WTC11 (cell line): ENCODE measurements at places on chromosomes 1 and 21. TPM values are rescaled to one million over a fixed set of nuclear protein-coding genes. Genes with fewer than 3 reads are reported as not detected.

GRCh38 chr1:204407295-204407971, 4.2 kb downstream of the PPP1R15B start:
- peak overlapping the region; percentile 100 for H3K4me3 ChIP-seq
- H3K27ac ChIP-seq, result no peak overlapping the region
- DNase-seq, result no peak
- H3K36me3 ChIP-seq, result peaks cover 54% of the 10 kb centered on the region
- no peaks in the 10 kb centered on the region for H3K27me3 ChIP-seq
- peaks cover 12% of the 10 kb centered on the region for H3K4me1 ChIP-seq

GRCh38 chr1:230101556-230101955, 34.5 kb downstream of the GALNT2 start:
- DNase-seq, result no peak
- no peaks in the 10 kb centered on the region for H3K27me3 ChIP-seq
- no peaks in the 10 kb centered on the region for H3K36me3 ChIP-seq
- peaks cover 58% of the 10 kb centered on the region for H3K4me1 ChIP-seq
- peak overlapping the region; percentile 65 for H3K27ac ChIP-seq

GRCh38 chr1:208154040-208154439, 90.1 kb downstream of the PLXNA2 start:
- no peak overlapping the region for H3K4me3 ChIP-seq
- no peak overlapping the region for H3K27ac ChIP-seq
- H3K36me3 ChIP-seq, result no peaks in the 10 kb centered on the region
- no peak for DNase-seq
- H3K27me3 ChIP-seq, result no peaks in the 10 kb centered on the region

DNA sequence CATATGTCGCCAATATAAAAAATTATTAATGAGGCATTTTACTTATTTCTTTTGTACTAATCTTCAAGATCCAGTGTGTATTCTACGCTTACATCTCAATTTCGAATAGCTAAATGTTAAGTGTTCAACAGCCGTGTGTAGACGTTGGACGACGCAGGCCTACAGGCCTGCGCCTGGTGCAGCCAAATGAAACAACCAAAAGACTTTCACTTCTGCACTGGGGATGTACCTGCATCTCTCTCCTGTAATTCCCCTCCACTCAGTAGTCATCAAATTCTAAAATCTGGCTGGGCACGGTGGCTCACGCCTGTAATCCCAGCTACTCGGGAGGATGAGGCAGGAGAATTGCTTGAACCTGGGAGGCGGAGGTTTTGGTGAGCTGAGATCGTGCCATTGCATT, 76.8 kb upstream of the HNRNPU start:
- no peak for DNase-seq
- H3K4me3 ChIP-seq, result no peak overlapping the region
- no peaks in the 10 kb centered on the region for H3K4me1 ChIP-seq
- H3K27ac ChIP-seq, result no peak overlapping the region
- H3K27me3 ChIP-seq, result no peaks in the 10 kb centered on the region
- H3K36me3 ChIP-seq, result no peaks in the 10 kb centered on the region

- no peak for DNase-seq
- H3K4me3 ChIP-seq, result no peak overlapping the region
- no peak overlapping the region; the same call in 1 of the 2 replicates for H3K27ac ChIP-seq
- peaks cover 6% of the 10 kb centered on the region; the same call in 1 of the 2 replicates for H3K36me3 ChIP-seq
- H3K4me1 ChIP-seq, result peaks cover 14% of the 10 kb centered on the region
- no peaks in the 10 kb centered on the region for H3K27me3 ChIP-seq
Observed at GRCh38 chr21:35273333-35273732, 224.2 kb upstream of the RUNX1 start.

DNA sequence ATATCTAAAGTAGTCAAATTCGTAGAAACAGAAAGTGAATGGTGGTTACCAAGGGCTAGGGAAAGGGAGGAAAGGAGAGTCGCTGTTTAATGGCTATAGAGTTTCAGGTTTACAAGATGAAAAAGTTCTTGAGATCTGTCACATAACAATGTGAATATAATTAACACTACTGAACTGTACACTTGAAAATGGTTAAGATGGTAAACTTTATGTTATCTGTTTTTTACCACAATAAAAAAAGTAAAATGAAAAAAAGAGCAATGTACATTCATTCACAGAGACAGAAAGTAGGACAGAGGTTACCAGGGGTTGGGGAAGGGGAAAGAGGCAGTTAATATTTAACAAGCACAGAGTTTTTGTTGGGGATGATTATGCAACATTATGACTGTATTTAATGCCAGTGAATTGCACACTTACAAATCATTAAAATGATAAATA, 53.3 kb upstream of the SEC16B start:
- H3K4me3 ChIP-seq, result no peak overlapping the region
- DNase-seq, result no peak
- no peaks in the 10 kb centered on the region for H3K27me3 ChIP-seq

DNA sequence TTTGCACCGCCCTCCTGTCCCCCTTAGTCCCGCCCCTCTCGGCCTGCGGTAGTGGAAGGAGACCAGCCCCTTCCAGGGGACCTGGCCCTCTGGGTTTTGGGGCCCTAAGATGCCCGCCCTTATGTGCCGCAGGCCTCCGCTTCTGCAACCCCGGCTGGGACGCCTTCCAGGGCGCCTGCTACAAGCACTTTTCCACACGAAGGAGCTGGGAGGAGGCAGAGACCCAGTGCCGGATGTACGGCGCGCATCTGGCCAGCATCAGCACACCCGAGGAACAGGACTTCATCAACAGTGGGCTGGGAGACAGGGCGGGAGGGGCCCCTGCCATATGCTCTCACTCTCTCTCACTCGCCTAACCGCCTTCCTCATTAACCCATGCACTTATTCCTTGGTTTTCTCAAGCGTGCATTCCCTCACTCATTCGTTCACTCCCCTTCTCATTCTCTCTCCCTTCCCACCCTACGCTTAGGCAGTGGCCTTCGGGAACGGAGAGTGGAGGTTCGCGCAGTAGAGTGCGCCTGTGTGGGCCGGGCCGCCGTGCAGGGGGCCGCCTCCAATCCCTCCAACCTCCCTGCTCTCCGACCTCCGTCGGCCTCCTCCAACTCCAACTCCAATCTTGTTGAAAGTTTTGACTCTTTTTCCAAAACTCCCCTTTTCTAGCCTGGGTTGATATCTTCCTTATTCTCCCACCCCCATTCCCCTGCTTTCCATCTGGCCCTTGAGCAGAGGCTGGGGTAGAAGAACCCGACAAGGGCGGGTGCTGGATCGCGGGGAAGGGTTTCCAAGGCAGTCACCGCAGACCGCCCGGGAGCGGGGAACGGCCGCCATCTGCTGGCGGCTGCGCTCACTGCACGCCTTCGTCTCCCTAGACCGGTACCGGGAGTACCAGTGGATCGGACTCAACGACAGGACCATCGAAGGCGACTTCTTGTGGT, 15.2 kb downstream of the BCAN start:
- no peaks in the 10 kb centered on the region for H3K36me3 ChIP-seq
- no peak overlapping the region for H3K27ac ChIP-seq
- peaks cover 61% of the 10 kb centered on the region for H3K4me1 ChIP-seq
- peak overlapping the region; percentile 85 for H3K4me3 ChIP-seq
- H3K27me3 ChIP-seq, result peaks cover 76% of the 10 kb centered on the region

GBP1 gene
- 0.20 to 0.44 TPM in 2 of 3 replicates, not detected in the other for total RNA-seq

DNA sequence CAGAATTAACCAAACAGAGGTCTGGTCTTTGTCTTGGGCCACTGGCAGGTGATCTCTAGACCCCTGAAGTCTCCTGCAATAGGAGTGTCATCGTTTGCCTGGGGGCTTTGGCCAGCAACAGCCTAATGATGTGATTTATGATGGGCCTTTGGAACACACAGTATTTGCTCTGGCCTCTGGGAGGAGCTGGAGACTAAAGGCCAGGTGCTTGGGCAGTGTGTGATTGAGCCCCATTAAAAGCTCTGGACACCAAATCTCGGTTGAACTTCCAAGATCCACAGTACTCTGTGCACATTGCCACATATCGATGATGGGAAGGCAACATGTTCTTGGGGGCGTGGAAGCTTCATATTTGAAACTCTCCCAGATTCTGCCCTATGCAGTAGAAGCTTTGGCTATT, 32.0 kb upstream of the TLR5 start:
- no peaks in the 10 kb centered on the region; the same call in 1 of the 2 replicates for H3K4me1 ChIP-seq
- H3K27ac ChIP-seq, result no peak overlapping the region
- DNase-seq, result peak; percentile 21

- H3K4me3 ChIP-seq, result no peak overlapping the region
- peaks cover 15% of the 10 kb centered on the region for H3K36me3 ChIP-seq
- H3K27me3 ChIP-seq, result no peaks in the 10 kb centered on the region
- no peak for DNase-seq
Observed at GRCh38 chr1:175823406-175823805, 80.0 kb upstream of the TNR start.

GRCh38 chr1:107141491-107142126, 770 bp downstream of the NTNG1 start:
- no peak overlapping the region; the same call in 1 of the 2 replicates for H3K27ac ChIP-seq
- peaks cover 28% of the 10 kb centered on the region for H3K4me1 ChIP-seq
- no peaks in the 10 kb centered on the region for H3K36me3 ChIP-seq
- DNase-seq, result peak; percentile 30
- peak overlapping the region; percentile 87 for H3K4me3 ChIP-seq

ATP1A2 gene
- total RNA-seq, result 22.8 to 25.6 TPM (median 23.2 TPM) in 3 replicates

GRCh38 chr1:30159015-30159414, 564.4 kb downstream of the MATN1 start:
- peaks cover 8% of the 10 kb centered on the region for H3K27me3 ChIP-seq
- H3K36me3 ChIP-seq, result peaks cover 20% of the 10 kb centered on the region
- DNase-seq, result no peak
- H3K4me3 ChIP-seq, result no peak overlapping the region
- H3K4me1 ChIP-seq, result peaks cover 31% of the 10 kb centered on the region

- peaks cover 24% of the 10 kb centered on the region for H3K4me1 ChIP-seq
- no peak for DNase-seq
- no peak overlapping the region for H3K4me3 ChIP-seq
- H3K27ac ChIP-seq, result no peak overlapping the region
- H3K36me3 ChIP-seq, result no peaks in the 10 kb centered on the region
Observed at GRCh38 chr1:113276507-113276906, 113.8 kb upstream of the MAGI3 start.

- DNase-seq, result no peak
- no peak overlapping the region for H3K4me3 ChIP-seq
- no peaks in the 10 kb centered on the region for H3K27me3 ChIP-seq
Observed at GRCh38 chr1:6880951-6881690, 95.9 kb downstream of the CAMTA1 start.

DNA sequence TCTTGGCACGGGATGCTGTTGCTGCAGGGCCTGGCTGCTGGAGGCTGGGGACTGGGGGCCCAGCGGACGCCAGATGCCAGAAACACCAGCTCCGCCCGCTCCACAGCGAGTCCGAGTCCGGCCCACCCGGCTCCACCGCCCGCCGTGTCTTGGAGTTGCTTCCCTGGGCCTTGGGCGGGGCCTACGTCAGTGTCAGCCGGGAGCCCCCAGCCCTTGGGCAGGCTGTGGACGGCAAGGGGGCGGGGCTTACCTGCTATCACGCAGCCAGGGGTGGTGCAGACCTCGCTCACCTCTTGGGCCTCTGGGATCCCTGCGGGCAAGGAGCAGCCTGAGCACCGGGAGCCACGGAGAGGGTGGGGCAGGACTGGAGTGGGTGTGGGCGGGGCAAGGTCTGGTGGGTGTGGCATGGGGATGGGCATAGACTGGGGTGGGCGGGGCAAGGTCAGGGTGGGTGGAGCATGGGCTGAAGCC, 21.8 kb downstream of the MMEL1 start:
- peaks cover 4% of the 10 kb centered on the region for H3K27me3 ChIP-seq
- H3K4me1 ChIP-seq, result no peaks in the 10 kb centered on the region
- H3K36me3 ChIP-seq, result peaks cover 17% of the 10 kb centered on the region
- H3K4me3 ChIP-seq, result no peak overlapping the region

- H3K36me3 ChIP-seq, result peaks cover 54% of the 10 kb centered on the region
- H3K4me3 ChIP-seq, result no peak overlapping the region
Observed at GRCh38 chr1:224292419-224292818, 37.6 kb downstream of the NVL start.

DNA sequence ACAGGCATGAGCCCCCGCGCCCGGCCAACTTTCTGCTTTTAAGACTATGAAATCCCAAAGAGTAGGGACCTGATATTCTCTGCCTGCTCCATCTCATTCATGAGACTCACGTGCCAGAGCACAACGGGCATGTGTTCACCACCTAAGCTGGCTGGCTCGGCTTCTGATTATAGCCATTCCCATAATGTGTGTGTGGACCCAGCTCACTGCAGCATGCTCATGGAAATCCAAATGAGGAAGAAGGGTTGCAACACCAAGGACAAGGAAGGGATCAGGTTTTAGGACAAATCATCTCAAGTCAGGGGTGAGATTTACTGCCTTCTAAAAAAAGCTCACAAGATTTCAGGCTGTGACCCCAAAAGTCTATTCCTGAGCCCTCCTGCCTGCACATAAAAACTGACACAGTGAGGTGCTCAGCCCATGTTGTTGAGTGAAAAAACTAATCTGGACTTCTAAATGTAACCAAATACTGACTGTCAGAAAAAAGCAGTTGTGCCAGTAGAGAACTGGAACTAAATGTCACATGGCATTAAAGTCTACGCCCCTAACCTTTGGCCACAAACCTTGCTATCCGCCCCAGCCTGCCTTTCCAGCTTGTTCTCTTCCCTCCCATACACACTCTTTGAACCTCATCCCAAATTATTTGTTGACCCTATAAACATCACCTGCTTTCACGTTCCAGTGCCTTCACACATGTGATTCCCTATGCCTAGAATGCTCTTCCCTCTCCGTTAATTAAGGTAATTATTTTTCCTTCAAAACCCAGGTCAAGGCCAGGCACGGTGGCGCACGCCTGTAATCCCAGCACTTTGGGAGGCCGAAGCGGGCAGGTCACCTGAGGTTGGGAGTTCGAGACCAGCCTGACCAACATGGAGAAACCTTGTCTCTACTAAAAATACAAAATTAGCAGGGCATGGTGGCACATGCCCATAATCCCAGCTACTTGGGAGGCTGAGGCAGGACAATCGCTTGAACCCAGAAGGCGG, 9.1 kb upstream of the COA7 start:
- H3K27me3 ChIP-seq, result peaks cover 11% of the 10 kb centered on the region
- DNase-seq, result no peak
- H3K27ac ChIP-seq, result no peak overlapping the region
- no peak overlapping the region for H3K4me3 ChIP-seq
- H3K4me1 ChIP-seq, result peaks cover 15% of the 10 kb centered on the region

GRCh38 chr1:46133781-46134350, 1.4 kb upstream of the PIK3R3 start:
- no peak for DNase-seq
- H3K4me1 ChIP-seq, result peaks cover 27% of the 10 kb centered on the region
- H3K4me3 ChIP-seq, result peak overlapping the region; percentile 90
- H3K27me3 ChIP-seq, result peaks cover 36% of the 10 kb centered on the region

NKAIN1 gene
- total RNA-seq, result 34.0 to 36.8 TPM (median 35.3 TPM) in 3 replicates

DNA sequence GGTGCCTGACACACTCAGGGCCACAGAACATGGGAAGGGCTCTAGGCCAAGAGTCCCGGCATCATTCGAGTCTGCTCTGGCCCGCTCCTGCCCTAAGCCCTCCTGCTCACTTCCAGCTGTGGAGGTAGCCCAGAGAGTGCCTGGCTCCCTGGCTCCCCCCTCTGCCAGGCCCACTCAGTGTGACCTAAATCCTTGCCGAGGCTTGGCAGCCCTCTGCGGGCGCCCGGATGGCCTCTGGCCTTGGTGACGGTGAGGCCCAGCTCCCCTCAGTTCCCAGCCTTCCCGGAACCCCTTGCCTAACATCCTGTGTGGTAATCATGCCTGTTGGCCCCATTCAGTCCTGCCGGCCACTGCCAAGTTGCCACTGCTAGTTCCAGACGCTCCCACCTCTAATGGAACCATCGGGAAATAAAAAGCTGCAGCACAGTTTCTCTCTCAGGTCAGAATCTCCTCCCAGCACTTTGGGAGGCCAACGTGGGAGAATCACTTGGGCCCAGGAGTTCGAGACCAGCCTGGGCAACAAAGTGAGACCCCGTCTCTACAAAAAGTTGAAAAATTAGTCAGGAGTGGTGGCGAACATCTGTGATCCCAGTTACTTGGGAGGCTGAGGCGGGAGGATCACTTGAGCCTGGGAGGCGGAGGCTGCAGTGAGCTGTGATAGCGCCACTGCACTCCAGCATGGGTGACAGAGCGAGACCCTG, 1.2 kb upstream of the H6PD start:
- peaks cover 2% of the 10 kb centered on the region; the same call in 1 of the 2 replicates for H3K27me3 ChIP-seq
- H3K4me1 ChIP-seq, result peaks cover 11% of the 10 kb centered on the region
- no peak overlapping the region for H3K27ac ChIP-seq
- peak overlapping the region; percentile 12; the same call in 1 of the 2 replicates for H3K4me3 ChIP-seq
- no peak for DNase-seq
